Activated CD4-positive, alpha-beta T cell treated with anti-CD3 and anti-CD28 coated beads for 48 hours (primary cell): ENCODE measurements at places on chromosomes 11 and 22.

GRCh38 chr11:45518833-45519535 is 146.4 kb downstream of the CHST1 start:
- DNase-seq, result no peak

DNA sequence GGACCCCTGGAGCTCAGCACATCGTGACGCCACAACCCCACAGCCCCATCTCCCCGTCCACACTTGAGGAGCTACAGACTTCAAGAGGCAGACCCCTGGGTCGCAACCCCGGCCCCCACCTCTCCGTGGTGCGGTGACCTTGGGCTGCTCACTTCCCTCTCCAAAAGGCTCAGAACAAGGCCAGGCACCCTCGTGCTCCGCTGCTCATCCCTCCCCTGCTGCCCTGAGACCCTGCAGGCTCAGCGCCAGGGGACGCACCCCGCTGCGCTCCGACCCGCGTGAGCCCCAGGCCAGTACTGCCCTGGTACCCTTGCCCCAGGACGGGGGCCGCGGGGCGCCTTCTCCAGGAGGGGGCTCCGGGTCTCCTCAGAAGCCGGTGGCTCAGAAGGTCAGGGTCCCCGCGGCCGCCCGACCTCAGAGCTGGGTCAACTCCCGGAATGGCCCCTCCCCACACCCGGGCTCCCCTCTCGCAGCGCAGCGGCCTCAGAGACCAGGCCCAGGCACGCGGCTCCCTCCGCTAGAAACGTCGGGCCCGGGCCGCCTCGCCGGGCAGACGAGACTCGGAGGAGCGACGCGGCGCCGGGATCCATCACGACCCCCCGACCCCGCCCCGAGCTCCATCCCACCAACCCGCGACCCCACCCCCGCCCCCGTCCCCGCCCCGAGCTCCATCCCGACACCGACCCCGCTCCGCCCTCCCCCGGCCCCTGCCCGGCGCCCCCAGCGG is 563 bp downstream of the GATD1 start:
- DNase-seq, result peak; percentile 56

- no peak for DNase-seq
Observed at GRCh38 chr11:57134284-57134683, 47.5 kb upstream of the LRRC55 start.

GRCh38 chr11:64466115-64466718 is 107.3 kb downstream of the RPS6KA4 start:
- DNase-seq, result no peak

- DNase-seq, result no peak
Observed at GRCh38 chr11:130892861-130893260, 23.4 kb downstream of the SNX19 start.

DNA sequence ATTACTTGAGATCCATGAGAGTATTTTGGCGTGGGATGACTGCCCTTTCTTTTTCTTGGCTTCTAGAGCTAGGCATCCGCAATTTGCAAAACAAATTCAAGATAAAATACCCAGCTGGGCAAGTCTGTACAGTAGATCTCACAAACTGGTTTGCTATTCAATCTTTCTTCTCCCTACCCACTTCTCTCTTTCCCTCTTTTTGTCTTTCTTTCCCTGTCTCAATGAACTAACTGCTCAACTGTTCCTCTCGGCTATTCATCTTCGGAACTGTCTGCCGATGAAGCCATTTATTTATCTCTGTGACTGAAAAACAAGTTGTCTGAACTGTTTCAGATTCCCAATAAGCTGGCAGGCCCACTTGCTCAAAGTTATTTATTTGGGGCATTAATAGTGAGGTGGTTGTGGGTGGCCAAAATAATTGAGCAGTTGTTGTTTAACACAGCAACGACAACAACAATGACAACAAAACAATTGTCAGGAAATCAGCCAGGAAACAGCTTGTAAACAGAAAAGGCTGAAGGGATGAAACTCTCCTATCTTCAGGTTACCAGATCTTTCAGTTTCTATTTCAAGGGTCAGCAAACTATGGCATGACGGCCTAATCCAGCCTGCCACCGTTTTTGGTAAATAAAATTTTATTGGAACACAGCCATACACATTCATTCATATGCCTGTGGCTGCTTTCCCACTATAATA is 76.0 kb upstream of the MTMR2 start:
- no peak for DNase-seq
